GM23248 (cell line): ENCODE measurements at places on chromosomes 6 and 20. TPM values are rescaled to one million over a fixed set of nuclear protein-coding genes. Genes with fewer than 3 reads are reported as not detected.

Gene DDO
- total RNA-seq: not detected in 2 replicates

Gene LY6G6F
- total RNA-seq: not detected in 2 replicates

Gene ADTRP
- total RNA-seq: 0.63 and 1.3 TPM in 2 replicates

Gene TAGAP
- not detected in 2 replicates for total RNA-seq

Gene BPIFA1
- not detected in 2 replicates for total RNA-seq

Gene KCNQ5
- 10.8 and 15.8 TPM in 2 replicates for total RNA-seq

GRCh38 chr20:50498071-50498776, 12.0 kb upstream of the PTPN1 start:
- DNase-seq: peak; percentile 90
- H3K4me3 ChIP-seq: no peak overlapping the region
- no peaks in the 10 kb centered on the region for H3K27me3 ChIP-seq
- peaks cover 27% of the 10 kb centered on the region for H3K4me1 ChIP-seq
- peak overlapping the region; percentile 61 for H3K27ac ChIP-seq

- no peak overlapping the region for H3K27ac ChIP-seq
- H3K27me3 ChIP-seq: no peaks in the 10 kb centered on the region
- H3K4me3 ChIP-seq: no peak overlapping the region
- H3K36me3 ChIP-seq: no peaks in the 10 kb centered on the region
- peak; percentile 9 for DNase-seq
These were observed 136.4 kb upstream of the SALL4 start for GRCh38 chr20:51938559-51939258.

DNA sequence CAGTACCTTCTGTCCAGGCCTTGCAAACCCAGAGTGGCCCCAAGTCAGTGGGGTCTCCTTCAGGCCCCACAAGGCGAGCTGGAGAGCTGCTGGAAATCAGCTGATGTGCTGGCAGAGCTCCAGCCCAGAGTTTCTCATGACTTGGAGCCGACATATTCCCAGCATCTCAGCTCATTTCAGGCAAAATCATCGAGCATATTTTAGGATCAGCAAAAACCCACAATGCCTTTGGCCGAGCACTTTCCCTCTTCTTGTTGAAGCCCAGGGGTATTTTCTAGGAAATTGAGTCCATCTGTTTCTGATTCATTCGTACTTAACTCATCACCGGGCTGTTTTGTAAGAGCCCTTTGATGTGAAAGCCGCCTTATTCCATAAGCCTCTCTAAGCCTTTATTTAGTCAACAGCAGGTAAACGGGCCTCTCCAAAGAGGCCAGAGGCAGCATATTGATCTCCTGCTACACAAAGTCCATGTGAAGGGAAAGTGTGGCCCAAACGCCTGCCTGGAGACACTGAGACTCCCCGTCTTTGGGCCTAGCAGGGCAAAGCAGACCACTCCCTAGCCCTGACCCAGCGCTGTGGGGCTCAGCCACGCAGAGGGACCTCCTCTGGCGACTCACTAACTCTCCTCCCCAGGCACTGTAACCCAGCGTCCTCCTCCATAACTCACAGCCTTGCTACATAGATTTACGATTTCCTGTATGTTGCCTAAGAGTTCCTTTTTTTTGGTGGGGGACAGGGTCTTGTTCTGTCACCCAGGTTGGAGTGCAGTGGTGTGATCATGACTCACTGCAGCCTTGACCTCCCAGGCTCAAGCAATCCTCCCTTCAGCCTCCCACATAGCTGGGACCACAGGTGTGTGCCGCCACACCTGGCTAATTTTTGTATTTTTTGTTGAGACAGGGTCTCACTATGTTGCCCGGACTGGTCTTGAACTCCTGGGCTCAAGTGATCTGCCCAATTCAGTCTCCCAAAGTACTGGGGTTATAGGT, 12.1 kb upstream of the C20orf203 start:
- no peaks in the 10 kb centered on the region for H3K27me3 ChIP-seq
- DNase-seq: peak; percentile 94
- peak overlapping the region; percentile 39 for H3K27ac ChIP-seq
- peaks cover 7% of the 10 kb centered on the region for H3K4me1 ChIP-seq
- no peak overlapping the region for H3K4me3 ChIP-seq

GRCh38 chr20:41800040-41800439, 181.9 kb upstream of the CHD6 start:
- no peaks in the 10 kb centered on the region for H3K36me3 ChIP-seq
- no peak overlapping the region for H3K4me3 ChIP-seq
- H3K27ac ChIP-seq: no peak overlapping the region

DNA sequence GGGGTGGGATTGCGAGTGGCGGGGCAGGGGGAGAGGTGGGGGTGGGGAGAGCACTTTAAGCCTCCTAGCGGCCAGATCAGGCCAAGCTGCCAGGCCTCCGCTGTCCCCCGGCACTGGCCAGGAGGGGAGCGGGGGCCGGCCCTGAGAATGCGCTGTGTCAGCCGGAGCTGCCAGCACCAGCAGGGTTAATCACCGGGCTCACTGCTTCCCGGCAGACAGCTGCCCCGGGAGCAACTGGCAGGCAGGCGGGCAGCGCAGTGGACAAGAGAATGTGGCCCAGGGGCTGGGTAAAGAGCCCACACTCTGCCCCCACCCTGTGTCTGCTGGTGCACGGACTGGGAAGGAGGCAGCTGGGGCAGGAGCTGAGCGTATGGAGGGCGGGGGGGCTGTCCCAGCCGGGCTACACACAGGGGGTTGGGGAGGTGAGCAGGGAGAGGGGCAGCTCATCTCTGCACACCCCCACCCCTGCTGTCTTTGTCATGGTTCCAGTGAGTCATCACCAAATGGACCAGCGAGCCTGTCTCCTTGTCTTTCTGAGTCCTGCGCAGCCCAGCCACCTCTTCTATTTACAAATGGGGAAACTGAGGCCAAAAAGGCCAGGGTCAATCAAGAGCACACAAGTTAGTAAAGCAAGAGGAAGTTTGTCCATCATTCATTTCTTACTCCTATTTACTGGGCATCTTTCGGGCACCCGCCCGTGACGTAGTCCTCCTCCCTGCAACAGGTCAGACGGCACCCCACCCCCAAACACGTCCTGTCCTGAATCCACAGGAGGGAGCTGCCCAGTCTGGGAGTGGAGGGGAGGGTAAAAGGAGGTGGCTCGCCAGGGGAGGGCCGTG, 2.1 kb upstream of the LAMA5 start:
- no peak overlapping the region for H3K27ac ChIP-seq
- peak overlapping the region; percentile 4; the same call in 1 of the 2 replicates for H3K4me3 ChIP-seq
- H3K27me3 ChIP-seq: peaks cover 9% of the 10 kb centered on the region; the same call in 1 of the 2 replicates
- peak; percentile 71 for DNase-seq
- peaks cover 21% of the 10 kb centered on the region for H3K4me1 ChIP-seq

DNA sequence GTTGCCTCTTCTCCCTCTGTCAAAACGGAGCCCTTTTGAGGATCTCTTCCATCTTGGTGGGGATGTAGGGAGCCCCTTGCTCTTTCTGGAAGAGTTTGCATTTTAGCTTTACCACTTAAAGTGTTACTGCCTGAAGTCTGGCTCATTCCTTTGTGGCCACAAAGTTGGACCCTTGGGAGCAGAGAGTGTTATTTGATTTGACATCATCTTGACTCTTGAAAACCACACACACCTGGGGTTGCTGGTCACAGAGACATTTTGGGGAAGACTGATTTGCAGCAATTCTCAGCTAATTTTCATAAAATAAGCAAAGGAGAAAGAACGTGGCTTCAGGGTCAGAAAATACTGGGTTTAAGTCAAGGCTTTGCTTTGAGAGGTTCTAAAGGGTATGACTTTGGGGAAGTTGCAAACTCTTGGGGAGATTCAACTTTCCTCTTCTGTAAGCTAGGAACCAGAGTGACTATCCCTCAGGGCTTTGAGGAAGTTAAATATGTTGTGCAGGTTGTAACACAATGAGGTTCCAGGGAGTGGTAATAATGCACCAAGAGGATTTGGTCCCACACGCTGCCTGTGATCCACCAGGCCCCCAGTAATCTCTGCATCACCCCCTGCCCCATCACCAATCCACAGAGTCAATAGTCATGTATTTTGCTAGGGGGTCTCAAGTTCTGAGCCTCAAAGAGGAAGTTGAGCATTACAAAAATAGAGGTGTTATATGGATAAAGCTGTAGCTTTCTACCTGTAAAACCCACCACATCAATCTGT, 141.6 kb upstream of the SLC24A3 start:
- H3K27me3 ChIP-seq: no peaks in the 10 kb centered on the region
- H3K36me3 ChIP-seq: no peaks in the 10 kb centered on the region
- H3K4me3 ChIP-seq: no peak overlapping the region
- DNase-seq: no peak
- H3K4me1 ChIP-seq: no peaks in the 10 kb centered on the region

DNA sequence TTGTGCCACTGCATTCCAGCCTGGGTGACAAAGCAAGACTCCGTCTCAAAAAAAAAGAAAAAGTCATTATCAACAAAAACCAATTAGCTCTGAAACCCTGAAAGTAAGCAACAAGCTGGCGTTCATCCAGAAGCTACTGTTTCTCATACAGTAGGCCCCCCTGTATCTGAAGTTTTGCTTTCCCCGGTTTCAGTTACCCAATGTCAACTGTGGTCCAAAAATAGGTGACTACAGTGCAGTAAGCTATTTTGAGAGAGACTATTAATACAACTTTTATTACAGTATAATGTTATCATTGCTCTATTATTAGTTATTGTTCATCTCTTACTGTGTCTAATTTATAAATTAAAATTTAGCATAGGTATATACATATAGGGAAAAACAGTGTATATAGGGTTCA, 135.1 kb downstream of the KIF16B start:
- no peak overlapping the region for H3K4me3 ChIP-seq
- H3K27me3 ChIP-seq: no peaks in the 10 kb centered on the region
- no peak overlapping the region for H3K27ac ChIP-seq
- no peaks in the 10 kb centered on the region for H3K36me3 ChIP-seq

DNA sequence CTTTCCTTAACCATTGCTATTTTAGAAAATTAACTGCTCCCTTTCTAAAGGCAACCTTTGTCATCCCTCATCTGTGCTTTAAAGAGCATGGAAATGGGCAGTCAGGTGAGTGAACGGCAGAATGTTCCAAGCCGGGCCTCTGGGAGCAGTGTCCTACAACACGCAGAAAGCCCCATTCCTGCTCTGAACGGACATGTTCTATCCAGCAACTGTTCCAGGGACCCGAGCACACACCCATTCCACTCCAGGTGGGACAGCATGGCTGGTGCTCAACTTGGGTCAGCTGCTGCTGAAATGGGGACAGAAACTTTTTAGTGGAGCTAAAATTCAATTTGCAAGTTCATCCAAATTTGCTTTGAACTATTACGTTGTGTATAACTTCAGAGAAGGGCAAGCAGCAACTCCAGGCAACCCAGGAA, 26.7 kb downstream of the DIDO1 start:
- H3K36me3 ChIP-seq: peaks cover 34% of the 10 kb centered on the region
- H3K4me3 ChIP-seq: no peak overlapping the region
- no peaks in the 10 kb centered on the region for H3K27me3 ChIP-seq
- H3K27ac ChIP-seq: no peak overlapping the region

DNA sequence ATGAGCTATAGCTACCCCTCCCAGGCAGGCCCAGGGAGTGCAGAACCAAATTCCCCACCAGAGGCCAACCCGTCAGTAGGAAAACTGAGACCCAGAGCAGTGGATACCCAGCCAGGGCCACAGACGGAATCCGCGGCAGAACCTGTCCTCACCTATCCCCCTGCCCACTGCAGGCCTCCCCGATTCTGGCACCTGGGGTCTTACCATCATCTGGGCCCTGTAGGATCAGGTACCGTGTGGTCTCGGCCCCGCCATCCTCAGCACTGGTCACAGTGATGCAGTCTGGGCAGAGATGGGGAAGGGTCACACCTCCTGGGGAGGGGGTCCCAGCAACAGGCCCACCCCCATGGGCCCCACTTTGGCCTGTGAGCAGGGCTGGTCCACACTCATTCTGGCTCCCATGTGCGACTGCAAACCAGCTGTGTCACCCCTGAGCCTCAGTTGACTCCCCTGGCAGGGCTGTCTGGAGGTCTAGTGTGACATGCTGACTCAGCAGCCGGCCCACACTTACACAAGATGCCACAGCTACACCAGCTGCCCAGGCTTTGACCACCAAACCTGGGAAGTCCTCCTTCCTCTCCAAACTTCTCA, 3.8 kb downstream of the ZNF335 start:
- H3K4me3 ChIP-seq: no peak overlapping the region
- peaks cover 24% of the 10 kb centered on the region for H3K36me3 ChIP-seq
- peak overlapping the region; percentile 99 for H3K27ac ChIP-seq

DNA sequence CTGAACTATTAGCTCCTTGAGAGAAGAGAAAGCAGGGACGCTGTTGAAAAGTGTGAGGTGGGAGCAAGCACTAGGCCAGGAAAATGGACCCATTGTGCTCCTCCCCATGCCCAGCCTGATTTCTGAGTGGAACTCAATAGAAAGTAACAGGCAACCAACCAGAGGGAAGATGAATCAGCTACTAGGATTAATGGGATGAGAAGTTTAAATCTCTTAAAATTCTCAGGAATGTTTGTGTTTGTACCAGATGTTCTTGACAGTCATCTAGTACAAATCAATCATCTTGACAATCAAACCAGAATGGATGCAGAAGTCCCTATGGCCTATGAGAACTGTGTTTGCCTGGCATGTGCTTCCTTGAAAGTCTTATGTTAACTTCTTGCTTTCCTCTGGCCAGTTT, 48.9 kb downstream of the HDDC2 start:
- DNase-seq: no peak
- peaks cover 19% of the 10 kb centered on the region for H3K4me1 ChIP-seq
- no peak overlapping the region for H3K4me3 ChIP-seq
- no peak overlapping the region for H3K27ac ChIP-seq

DNA sequence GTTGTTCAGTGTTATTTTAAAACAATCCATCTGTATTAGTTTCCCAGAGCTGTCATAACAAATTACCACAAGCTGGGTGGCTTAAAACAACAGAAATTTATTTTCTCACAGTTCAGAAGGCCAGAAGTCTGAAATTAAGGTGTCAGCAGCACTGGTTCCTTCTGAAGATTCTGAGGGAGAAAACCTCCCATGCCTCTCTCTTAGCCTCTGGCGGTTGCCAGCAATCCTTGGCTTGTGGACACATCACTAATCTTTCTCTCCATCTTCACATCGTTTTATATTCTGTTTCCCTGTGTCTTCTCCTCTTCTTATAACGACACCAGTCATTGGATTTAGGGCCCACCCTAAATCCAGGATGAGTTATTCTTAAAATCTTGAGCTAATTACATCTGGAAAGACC, 70.2 kb upstream of the EPB41L1 start:
- H3K4me3 ChIP-seq: no peak overlapping the region
- no peak overlapping the region for H3K27ac ChIP-seq
- peaks cover 18% of the 10 kb centered on the region for H3K4me1 ChIP-seq
- H3K36me3 ChIP-seq: no peaks in the 10 kb centered on the region
- H3K27me3 ChIP-seq: no peaks in the 10 kb centered on the region
- DNase-seq: no peak

DNA sequence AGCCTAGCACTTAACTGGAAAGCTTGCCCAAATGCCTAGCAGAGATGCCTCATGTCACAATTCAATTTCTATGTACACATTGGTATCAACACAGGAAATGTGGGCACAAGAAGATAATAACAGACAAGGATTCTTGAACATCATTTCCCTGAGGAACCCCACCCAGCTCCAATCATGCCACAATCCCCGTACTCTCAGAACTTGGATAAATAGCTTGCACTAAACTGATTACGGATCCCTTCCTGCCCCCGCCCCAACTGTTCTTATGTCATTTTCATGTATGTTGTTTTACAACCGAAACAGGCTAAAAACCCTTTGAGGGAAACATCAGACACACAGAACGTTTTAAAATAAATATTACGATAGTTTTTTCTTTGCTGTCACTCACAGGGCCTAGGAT, 87.1 kb downstream of the BACH2 start:
- H3K4me3 ChIP-seq: no peak overlapping the region
- no peak for DNase-seq
- no peak overlapping the region for H3K27ac ChIP-seq
- H3K36me3 ChIP-seq: no peaks in the 10 kb centered on the region
- H3K27me3 ChIP-seq: peaks cover 28% of the 10 kb centered on the region
